ENCODE measurements at places on chromosomes 3 and 15.

DNA sequence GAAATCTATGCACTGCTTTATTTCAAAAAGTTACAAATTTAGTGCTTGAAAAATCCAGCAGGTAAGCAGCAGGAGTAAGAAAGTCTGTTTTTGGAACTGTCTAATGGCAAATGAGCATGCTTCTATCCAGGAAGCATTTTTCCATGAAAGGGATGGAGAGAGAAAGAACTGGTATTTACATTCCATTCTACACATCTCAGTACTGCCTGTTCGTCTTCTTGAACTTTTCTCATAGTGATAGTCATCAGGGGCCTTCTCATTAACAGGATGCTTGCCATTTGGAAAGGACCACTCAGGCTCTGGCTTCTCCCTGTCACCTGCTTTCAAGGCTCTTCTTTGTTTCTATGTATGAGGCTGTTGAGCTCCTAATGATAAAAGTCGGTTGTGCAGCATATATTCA, 267.3 kb upstream of the IL12A start:
- no peak for DNase-seq

DNA sequence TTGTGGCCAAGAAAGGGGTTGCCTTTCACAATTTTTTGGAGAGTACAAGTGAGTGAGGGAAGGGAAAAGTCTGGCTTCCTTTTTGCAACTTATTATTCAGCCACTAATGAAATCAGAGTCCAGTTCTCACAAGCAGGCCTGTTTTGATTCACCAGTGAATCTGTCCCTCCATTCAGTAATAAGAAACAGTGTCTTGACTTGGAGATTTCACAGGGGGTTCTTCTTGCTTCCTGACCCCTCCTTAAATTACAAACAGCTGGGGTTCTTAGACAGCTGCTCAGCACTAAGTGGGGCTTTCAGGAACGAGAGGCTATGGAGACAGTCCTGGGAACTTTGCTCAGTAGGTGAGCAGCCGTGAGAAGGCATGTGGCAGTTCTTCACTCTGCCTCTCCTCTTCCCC, 24.5 kb downstream of the SEMA3G start:
- DNase-seq, result no peak

GRCh38 chr3:148763156-148763680, 64.4 kb upstream of the CPB1 start:
- no peak for DNase-seq

DNA sequence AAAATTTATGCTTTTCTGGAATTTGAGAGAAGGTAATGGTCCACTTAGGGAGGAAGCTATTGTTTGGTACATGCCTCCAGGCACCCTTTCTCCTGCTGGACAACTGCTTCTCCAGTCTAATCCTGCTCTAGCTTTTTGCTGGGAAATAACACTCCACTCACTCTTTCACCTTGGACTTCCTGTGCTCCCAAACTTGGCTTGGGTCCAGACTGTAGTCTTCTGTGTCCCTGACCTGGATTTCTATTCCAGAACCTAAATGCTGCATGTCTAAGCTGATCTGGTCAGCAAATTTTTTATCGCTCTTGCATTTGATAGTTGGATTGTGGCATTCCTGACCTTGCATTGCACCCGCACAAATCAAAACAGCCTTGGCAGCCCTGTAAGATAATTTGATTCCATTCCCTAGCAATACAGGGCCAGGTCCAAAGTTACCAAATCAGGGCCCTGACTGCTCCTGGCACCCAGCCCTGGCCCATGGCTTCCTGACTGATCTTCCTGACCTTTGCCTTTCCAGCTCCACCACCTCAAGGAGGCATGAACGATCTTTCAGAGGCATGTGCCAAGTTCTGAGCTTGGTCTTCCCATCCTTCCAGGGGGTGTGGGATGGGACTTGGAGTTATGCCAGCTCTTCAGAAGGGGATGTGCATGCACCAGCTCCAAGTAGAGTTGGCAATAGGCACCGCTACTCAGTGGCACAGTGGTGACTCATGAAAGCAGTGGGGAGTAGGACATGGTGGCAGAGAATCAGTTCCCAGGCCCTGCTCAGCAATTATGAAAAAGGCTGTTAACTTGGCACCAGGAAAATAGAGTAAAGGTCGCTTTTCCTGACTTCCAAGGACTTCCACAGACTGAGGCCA, 43.9 kb upstream of the GOLGA8J start:
- DNase-seq, result no peak

DNA sequence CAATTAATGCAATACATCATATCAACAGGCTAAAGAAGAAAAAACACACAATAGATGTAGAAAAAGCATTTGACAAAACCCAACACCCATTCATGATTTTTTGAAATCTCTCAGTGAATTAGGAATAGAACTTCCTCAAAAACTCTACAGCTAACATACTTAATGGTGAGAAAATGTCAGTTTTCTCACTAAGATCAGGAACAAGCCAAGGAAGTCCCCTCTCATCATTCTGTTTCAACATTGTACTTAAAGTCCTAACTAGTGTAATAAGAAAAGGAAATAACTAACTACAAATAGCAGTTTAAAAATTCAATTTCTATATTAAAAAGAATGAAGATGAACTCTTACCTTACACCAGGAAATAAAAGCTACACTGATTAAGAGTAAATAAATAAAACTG, 77.8 kb downstream of the DCLK3 start:
- no peak for DNase-seq

DNA sequence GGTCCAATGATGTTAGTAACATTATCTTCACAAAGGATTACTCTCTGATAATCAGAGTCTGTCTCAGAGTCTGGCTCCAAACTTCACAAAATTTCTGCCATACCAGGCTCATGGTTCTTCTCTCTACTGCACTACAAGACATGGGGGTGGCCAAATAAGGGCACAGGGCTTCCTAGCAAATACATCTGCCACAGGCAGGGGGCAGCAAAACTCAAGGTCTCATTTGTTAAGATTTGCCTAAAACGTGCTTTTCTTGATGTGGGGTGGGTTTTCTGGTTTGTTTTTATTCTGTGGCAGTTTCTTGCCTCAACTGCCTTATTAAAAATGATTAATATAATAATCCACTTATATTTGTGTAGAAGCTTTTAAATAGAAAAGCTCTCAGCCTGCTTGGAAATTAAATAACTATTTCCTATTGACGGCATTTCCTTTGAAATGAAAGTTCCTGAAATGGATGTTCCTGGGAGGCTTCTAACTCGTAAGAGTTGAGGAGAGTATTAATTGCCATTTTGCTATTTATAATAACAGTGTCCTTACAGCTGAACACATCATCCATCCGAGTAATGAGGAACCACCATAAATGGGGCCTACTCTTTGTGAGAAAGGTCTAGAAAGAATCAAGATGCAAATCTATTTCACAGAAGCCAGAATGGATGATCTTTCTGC, 53.8 kb downstream of the SST start:
- peak; percentile 24 for DNase-seq

GRCh38 chr3:186471771-186472170, 72.4 kb downstream of the CRYGS start:
- no peak for DNase-seq

GRCh38 chr3:54866251-54866650, 61.6 kb downstream of the LRTM1 start:
- DNase-seq, result no peak

DNA sequence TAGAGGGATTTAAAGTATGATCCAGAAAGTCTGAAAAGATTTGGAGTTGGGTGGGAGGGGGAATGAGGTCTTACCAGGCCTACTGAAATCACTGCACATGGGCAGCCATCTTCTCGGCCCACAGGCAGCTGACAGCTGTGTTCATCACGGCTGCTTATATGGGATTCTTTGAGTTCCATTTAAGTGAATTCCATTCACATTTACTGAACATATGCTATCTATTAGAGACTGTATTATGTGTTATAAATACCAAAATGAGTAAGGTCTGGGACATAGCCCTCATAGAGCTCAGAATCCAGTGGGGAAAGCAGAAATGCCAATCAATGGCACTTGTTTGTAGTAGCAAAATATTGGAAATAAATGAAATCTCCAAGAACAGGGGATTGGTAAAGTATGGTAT, 91.1 kb downstream of the TRIM42 start:
- no peak for DNase-seq

DNA sequence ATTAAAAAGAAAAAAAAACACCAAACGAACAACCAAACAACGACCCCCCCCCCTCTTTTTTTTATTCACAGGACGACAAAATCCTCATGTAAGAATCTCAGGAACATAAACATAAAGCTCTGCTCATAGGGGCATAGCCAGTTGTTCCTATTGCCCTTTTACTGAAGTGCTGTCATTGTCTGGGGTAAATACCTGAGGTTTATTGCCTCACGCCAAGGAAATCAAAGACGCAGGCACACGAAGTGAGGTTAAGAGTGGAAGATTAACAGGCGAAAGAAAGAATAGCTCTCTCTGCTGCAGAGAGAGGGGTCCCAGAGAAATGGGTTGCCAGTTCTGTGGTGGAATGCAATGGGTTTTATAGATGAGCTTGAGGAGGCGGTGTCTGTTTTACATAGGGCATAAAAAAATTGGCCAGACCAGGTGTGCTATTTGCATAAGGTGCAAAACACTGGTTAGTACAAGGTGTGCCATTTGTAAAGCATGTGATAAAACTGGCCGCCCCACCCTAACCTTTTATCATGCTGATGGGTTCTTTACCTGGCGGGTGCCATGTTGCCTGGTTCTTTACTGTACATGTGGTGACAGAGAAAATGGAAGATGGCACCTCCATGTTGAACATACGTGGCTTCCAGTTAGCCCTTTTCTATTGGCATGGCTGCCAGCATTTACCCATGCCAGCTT, 257.6 kb upstream of the ZPLD1 start:
- no peak for DNase-seq

DNA sequence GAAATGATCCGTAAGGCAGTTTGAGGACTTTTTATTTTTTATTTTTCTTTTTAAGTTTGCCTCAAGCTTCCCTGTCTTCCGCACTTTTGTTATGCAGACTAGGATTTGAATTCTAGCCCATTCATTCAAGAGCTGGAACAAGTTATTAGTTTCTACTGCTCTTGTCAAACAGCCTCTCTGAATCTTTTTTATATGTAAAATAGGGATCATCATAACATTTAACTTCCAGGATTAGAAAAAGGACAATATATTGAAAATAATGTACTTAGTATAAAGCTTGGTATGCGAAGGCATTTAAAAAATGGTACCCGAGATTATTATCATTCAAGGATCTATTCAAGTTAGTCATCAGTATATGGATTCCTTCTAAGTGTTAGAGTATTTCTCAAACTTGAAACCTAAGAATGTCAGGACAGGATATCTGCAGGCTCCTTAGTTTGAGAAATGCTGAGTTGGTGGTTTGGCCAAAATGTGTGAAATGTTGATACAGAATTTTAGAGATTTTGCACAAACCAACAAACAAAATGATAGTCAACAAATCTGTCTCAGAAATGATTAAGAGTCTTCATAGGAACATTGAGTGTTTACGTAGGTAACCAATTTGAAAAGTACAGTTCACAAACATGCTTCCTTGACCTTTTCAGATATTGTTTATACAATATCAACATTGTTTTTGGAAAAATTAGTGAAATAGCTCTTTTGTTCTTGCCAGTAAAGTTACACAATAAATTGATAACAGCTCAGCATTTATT, 40.5 kb upstream of the IGSF10 start:
- no peak for DNase-seq

- no peak for DNase-seq
Observed at GRCh38 chr3:58249358-58250092, 11.9 kb downstream of the ABHD6 start.

- DNase-seq, result no peak
Observed at GRCh38 chr3:44411031-44411645, 66.3 kb downstream of the ZNF445 start.

DNA sequence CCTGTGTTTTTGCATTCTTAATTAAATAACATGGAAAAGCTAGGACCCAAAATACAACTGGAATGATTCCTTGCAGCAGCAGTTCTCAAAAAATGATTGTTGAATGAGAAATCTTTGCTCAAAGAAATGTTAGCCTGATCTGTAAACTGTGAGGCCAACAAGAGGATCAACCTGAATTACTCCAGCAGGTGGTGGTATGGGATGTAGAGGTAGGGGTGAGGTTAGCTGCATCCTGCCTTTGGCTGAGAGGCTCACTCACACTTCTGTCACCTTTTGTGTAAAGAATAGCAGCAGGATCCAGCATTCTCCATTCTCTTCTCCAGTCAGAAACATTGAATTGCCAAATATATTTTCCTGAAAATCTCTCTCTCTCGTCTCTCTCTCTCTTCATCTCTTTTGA, 26.5 kb upstream of the FAM98B start:
- no peak for DNase-seq

DNA sequence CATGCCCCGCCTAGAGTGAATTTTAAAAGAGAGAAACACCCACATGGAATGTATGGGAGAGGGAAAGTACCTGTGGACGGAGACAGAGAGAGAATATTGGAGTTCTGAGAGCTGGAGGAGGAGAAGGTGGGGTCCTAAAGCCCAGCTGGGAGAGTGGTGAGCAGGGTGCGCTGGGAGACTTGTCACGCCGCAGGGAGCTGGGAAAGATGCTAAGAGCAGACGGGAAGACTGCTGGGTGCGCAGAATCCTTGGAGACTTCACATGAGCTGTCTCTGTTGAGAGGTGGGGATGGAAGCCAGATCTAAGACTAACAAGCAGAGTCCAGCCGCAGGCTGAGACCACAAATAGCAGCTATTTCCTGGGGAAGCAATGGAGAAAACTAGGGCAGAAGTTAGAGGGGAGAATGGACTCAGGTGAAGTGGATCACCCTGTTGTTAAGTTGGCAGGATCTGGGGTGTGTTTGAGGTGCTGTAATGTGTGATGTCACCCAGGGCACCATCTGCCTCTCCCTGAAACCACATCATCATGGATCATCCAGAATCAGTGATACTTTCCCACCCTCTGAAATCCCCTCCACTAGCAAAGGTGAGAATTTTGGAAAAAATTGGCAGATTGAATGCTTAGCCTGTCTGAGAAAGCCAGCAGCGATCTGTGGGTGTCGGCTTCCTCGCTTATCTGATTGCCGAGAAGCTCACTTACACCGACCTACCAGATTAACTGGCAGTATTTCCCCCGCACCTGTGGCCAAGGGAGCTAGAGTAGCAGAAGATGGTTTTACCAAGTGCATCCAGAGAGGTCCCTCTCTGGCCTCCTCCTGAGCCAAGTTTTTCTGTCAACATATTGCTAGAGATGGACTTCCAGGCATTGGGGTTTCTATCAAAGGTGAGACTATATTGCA, 174.8 kb upstream of the BHLHE40 start:
- no peak for DNase-seq

- DNase-seq, result no peak
Observed at GRCh38 chr3:55078876-55079275, 151.0 kb upstream of the LRTM1 start.

GRCh38 chr15:76181705-76182107, 121.9 kb downstream of the TMEM266 start:
- no peak for DNase-seq

- no peak for DNase-seq
Observed at GRCh38 chr3:48982686-48983085, 7.4 kb upstream of the P4HTM start.

- no peak for DNase-seq
Observed at GRCh38 chr3:50533316-50533715, 29.9 kb upstream of the CACNA2D2 start.

DNA sequence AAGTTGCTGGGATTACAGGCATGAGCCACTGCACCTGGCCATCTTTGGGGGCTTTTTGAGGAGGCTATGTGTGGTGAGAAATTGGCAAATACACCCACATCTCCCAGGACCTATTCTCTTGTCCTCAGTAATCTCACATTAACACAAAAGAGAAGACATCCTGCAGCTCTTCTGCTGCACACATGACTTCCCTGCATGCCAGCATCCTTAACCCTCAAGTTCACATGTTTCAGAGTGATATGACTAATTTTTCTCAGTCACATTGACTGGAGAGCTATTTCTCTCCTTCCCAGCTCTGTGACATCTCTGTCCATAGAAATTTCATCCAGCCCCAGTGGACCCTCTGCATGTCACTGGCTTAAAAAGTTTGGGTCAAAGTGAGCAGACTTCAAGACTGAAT, 1.9 kb upstream of the SKIC8 start:
- DNase-seq, result no peak

Measured in CD4-positive, alpha-beta T cell treated with Interleukin-15 for 1 hour (primary cell).